ENCODE measurements at places on chromosomes 7 and 10. TPM values are rescaled to one million over a fixed set of nuclear protein-coding genes. Genes with fewer than 3 reads are reported as not detected.

DNA sequence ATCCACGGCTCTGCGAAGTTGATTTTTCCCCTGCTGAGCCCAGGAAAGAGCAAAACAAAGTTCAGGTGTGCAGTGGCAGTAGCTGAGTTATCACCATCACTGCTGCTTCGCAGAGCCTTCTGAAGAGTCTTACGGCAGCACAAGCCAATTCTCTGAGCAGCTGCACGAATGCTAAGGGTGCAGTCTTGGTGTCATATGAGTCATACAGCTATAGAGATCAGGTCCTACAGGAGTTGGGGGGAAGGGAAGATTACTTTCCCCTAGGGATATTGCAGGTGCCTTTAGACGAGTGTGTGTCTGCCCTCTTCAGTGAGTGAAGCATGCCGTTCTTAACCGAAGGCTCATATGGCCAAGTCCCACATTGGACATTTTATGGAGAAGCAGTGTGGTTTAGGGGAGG is 227.8 kb downstream of the CELF2 start:
- H3K27ac ChIP-seq, result no peak overlapping the region
- no peak for DNase-seq
- no peak overlapping the region for H3K4me3 ChIP-seq
- H3K4me1 ChIP-seq, result peaks cover 72% of the 10 kb centered on the region
- no peaks in the 10 kb centered on the region for H3K27me3 ChIP-seq

GRCh38 chr10:122786269-122786668 is 59.4 kb downstream of the CUZD1 start:
- H3K27ac ChIP-seq, result no peak overlapping the region
- no peaks in the 10 kb centered on the region for H3K27me3 ChIP-seq

ADAM8 gene
- total RNA-seq, result 70.0 TPM

GRCh38 chr10:48554656-48555055 is 50.2 kb downstream of the ARHGAP22 start:
- no peaks in the 10 kb centered on the region for H3K27me3 ChIP-seq
- no peaks in the 10 kb centered on the region for H3K36me3 ChIP-seq
- no peak for DNase-seq
- no peak overlapping the region for H3K27ac ChIP-seq

GRCh38 chr10:24552346-24553016 is 171.2 kb downstream of the ARHGAP21 start:
- H3K4me3 ChIP-seq, result no peak overlapping the region
- no peaks in the 10 kb centered on the region for H3K36me3 ChIP-seq
- H3K4me1 ChIP-seq, result no peaks in the 10 kb centered on the region
- H3K27me3 ChIP-seq, result no peaks in the 10 kb centered on the region
- DNase-seq, result no peak
- H3K27ac ChIP-seq, result no peak overlapping the region

- no peaks in the 10 kb centered on the region for H3K36me3 ChIP-seq
- peak overlapping the region; percentile 36 for H3K4me3 ChIP-seq
- H3K4me1 ChIP-seq, result peaks cover 10% of the 10 kb centered on the region
- no peak overlapping the region for H3K27ac ChIP-seq
- no peak for DNase-seq
Measured at GRCh38 chr7:32943252-32944030, 13.8 kb upstream of the FKBP9 start.

DNA sequence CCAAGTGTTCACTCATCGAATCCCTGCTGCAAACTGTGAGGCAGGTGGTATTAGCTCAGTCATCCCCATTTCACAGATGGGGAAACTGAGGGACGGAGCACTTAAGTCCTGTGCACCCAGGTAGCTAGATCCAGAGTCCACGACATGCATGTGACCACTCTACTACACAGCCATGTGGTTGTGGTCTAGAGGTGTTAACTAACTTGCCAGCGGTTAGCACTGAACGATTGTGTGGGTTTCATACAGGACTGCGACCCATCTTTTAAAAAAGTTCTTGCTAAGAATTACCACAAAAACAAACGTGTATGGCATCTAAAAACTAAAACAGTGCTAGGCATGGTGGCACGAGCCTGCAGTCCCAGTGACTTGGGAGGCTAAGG is 16.1 kb upstream of the ABCC2 start:
- H3K36me3 ChIP-seq, result no peaks in the 10 kb centered on the region
- H3K4me1 ChIP-seq, result no peaks in the 10 kb centered on the region
- H3K27me3 ChIP-seq, result no peaks in the 10 kb centered on the region
- H3K27ac ChIP-seq, result no peak overlapping the region
- H3K4me3 ChIP-seq, result no peak overlapping the region
- DNase-seq, result no peak

DNA sequence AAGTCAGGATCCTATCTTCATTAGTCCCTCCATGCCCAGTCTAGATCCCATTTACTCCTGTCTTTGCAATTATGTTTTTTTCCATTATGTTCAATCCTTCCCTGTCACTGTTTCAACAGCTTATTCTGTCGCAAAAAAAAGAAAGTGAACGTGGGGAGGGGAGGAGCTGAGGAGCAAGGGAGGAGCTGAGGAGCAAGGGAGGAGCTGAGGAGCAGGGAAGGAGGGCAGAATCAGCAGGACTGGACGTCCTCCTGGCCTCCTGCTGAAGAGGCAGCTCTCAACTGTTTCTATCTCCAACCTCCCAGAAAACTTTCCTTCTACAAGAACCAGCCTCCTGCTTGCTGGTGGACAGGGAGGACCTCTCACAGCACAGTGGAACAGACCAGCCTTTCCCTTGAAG is 26.0 kb downstream of the LARP4B start:
- H3K27ac ChIP-seq, result no peak overlapping the region
- no peak overlapping the region for H3K4me3 ChIP-seq
- H3K27me3 ChIP-seq, result no peaks in the 10 kb centered on the region
- no peaks in the 10 kb centered on the region for H3K36me3 ChIP-seq
- H3K4me1 ChIP-seq, result no peaks in the 10 kb centered on the region

PRLHR gene
- total RNA-seq, result not detected

DNA sequence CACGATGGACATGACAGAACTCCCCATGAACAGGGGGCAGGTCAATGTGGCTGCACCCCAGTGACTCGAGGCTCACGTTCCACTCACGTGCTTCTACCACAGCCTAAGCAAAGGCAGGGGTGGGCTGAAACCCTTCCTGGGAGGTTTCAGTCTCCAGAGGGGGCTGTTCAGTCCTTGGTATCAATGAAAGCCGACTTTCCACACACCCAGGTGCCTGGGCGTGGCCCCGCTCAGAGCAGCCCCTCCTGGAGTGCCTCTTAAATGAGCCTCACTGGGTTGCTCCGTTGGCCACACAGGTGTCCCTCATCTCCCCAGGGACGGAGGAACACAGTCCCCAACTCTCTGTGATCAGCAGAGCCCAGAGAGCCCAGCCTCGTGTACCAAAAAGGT is 90.5 kb upstream of the PDGFA start:
- H3K4me1 ChIP-seq, result peaks cover 40% of the 10 kb centered on the region
- no peak overlapping the region for H3K4me3 ChIP-seq
- no peak for DNase-seq
- H3K27me3 ChIP-seq, result no peaks in the 10 kb centered on the region
- H3K36me3 ChIP-seq, result no peaks in the 10 kb centered on the region
- H3K27ac ChIP-seq, result peak overlapping the region; percentile 74

DNA sequence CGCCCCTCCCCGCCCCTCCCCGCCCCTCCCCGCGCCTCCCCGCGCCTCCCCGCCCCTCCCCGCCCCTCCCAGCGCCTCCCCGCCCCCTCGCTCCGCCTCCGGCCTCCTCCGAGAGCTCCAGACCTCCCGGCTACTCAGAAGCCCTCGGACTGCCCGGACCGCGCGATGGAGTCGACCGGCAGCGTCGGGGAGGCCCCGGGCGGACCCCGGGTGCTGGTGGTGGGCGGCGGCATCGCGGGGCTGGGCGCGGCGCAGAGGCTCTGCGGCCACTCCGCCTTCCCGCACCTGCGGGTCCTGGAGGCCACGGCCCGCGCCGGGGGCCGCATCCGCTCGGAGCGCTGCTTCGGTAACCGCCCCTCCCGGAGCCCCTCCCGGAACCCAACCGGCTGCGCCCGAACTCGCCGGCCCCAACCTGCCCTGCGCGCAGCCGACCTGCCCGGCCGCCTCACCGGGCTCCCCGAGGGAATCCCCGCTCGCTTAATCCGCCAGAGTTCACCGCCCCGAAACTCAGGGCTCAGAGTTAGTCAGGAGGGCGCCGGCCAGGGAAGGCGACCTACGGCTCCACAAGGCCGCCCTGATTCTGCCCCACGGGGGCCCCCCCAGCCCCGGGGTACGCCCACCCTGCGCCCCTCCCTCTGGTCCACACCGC is at the start of gene PAOX:
Gene PAOX, plus strand, starts transcription at position 111 of the 649 bp plus-strand sequence. Its CDS starts 55 bp downstream, at position 166.
- no peaks in the 10 kb centered on the region for H3K36me3 ChIP-seq
- H3K4me3 ChIP-seq, result peak within 1 kb of the TSS; percentile 78
- peak within 1 kb of the TSS; percentile 59 for H3K27ac ChIP-seq
- DNase-seq, result peak; percentile 54
- H3K4me1 ChIP-seq, result peaks cover 6% of the 10 kb centered on the region

MINDY4 gene
- total RNA-seq, result 2.6 TPM

- no peak overlapping the region for H3K4me3 ChIP-seq
- DNase-seq, result no peak
- no peaks in the 10 kb centered on the region for H3K4me1 ChIP-seq
- no peak overlapping the region for H3K27ac ChIP-seq
Measured at GRCh38 chr10:78627254-78627795, 441.4 kb upstream of the ZMIZ1 start.

GRCh38 chr7:37031571-37032257 is 307.4 kb upstream of the AOAH start:
- no peak for DNase-seq
- no peaks in the 10 kb centered on the region for H3K36me3 ChIP-seq
- no peak overlapping the region for H3K4me3 ChIP-seq
- no peak overlapping the region for H3K27ac ChIP-seq

NEUROD6 gene
- total RNA-seq, result not detected

DNA sequence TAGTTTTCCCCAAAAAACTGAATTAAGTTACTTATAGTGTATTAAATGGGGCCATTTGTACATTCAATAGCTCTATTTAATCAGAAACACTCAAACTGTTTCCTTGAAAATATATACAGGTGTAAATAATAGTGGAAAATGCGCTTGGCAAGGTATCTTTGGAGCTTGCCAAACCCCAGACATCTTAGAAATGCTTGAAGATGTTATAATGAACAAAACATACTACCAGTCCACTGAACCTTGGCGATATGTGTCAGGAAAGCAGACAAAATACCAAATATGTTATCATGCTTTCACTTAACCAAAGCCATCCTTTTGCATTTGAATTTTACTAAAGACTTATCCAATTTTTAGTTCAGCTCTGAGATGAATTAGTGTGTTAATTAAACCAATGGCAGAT is 352.7 kb upstream of the SEMA3A start:
- H3K27me3 ChIP-seq, result no peaks in the 10 kb centered on the region
- no peaks in the 10 kb centered on the region for H3K36me3 ChIP-seq
- no peak overlapping the region for H3K4me3 ChIP-seq
- H3K27ac ChIP-seq, result no peak overlapping the region

CYP2C19 gene
- total RNA-seq, result not detected

GRCh38 chr10:96670786-96671185 is 49.5 kb downstream of the PIK3AP1 start:
- DNase-seq, result peak; percentile 58
- peak overlapping the region; percentile 65 for H3K27ac ChIP-seq
- no peaks in the 10 kb centered on the region for H3K36me3 ChIP-seq

DNA sequence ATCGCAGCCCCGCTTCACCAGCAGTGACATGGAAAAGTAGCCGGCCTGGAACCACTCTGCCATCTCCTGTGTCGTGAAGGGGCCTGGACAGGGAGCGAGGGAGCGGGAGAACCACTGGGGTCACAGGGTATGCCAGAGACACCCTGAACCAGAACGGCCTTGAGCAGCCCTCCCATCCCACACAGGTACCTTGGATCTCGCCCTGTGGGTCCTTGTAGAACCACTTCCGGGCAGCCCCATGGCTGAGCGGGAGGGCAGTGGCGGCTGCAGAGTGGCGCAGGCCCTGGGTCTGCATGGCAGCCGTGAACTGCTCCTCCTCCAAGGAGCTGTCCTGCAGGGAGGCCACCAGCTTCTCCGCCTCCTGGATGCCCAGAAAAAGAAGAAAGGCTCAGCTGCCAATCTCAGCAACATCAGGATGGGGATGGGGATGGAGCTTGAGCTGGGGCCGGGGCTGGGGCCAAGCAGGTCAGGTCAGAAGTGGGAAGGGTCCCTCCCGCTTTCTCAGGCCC is 9.5 kb downstream of the GIGYF1 start:
- no peak for DNase-seq
- peaks cover 11% of the 10 kb centered on the region for H3K36me3 ChIP-seq
- H3K4me3 ChIP-seq, result no peak overlapping the region
- H3K27ac ChIP-seq, result no peak overlapping the region
- H3K27me3 ChIP-seq, result no peaks in the 10 kb centered on the region

- H3K36me3 ChIP-seq, result no peaks in the 10 kb centered on the region
- DNase-seq, result no peak
- H3K4me1 ChIP-seq, result no peaks in the 10 kb centered on the region
- no peaks in the 10 kb centered on the region for H3K27me3 ChIP-seq
- no peak overlapping the region for H3K4me3 ChIP-seq
Measured at GRCh38 chr7:125136341-125136740, 206.7 kb upstream of the POT1 start.

DNA sequence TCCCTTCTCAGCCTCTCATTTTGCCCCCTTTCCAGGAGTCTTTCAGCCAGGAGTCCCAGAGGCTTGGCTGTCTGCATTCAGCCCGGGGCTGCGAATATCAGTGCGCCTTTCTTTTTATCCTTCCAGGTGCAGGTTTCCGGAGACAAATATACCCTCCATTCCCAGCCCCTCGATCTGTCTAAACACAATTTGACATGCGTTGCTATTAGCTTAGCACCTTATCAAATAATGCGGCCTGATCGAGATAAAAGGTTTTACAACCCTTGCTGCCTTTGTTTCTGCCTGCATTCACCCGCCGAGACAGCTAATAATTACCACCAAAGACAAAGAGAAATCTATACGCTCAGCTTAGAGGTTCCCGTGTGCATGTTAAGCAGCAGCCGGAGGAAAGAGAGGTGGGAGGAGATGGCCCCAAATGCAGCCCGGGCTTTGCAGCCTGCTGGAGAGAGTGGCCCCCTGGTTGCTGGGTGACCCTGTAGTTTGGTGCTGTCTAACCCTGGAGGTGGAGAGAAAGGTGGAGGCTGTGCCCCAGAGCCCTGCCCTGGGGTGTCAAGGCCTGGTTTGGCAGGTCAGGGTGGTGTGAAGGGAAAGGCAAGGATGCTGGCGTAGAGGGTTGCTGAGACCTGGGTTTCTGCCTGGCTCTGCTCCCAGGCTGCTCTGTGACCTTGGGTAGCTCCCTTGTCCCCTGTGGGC is 185.3 kb downstream of the RPS24 start:
- H3K36me3 ChIP-seq, result no peaks in the 10 kb centered on the region
- H3K27me3 ChIP-seq, result no peaks in the 10 kb centered on the region
- H3K4me3 ChIP-seq, result no peak overlapping the region

- H3K27ac ChIP-seq, result peak overlapping the region; percentile 12
- DNase-seq, result no peak
- peaks cover 20% of the 10 kb centered on the region for H3K4me1 ChIP-seq
- no peak overlapping the region for H3K4me3 ChIP-seq
- H3K27me3 ChIP-seq, result no peaks in the 10 kb centered on the region
Measured at GRCh38 chr10:103894441-103894864, 23.5 kb downstream of the STN1 start.

TWIST1 gene
- total RNA-seq, result 0.18 TPM

- no peak overlapping the region for H3K27ac ChIP-seq
- no peak for DNase-seq
- no peak overlapping the region for H3K4me3 ChIP-seq
- H3K27me3 ChIP-seq, result peaks cover 3% of the 10 kb centered on the region
- no peaks in the 10 kb centered on the region for H3K4me1 ChIP-seq
Measured at GRCh38 chr7:157966490-157966889, 621.1 kb downstream of the PTPRN2 start.

CYP26C1 gene
- total RNA-seq, result not detected

Measured in CD8-positive, alpha-beta memory T cell (primary cell).